Stimulated activated CD8-positive, alpha-beta memory T cell treated with anti-CD3 and anti-CD28 coated beads, Interleukin-4, amount 100 ng/mL, for 1 hour (primary cell): ENCODE measurements at places on chromosomes 2 and 18.

DNA sequence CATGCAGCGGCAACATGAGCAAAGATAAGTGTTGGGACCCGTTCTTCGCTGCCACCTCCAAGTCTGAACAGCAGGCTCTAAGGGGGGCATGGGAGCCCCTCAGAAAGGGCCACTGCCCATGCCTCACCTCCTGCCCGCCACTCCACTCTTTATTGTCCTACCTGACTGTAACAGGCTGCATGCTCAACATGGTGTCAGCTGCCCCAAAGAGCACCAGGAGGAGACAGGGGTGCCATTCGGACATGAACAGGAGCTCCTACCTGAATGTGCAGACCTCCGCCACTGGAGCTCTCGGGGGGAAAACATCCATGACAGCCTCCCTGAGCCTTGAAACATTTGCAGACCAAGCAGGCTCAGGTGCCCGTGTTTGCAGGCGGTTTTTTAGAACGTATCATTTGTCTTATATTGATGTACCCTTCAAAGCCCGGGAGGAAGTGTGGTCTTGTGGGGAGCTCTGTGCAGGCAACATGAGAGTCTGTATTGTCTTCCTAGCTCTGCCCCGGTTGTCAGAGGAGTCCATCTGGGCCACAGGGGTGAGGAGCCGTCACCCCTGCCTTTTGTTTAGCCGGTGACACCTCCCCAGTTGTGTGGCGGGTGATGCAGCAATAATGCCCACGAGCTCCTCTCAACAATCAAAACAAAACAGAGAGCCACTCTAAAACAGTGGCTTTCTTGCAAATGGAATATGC, 35.1 kb upstream of the CD8A start:
- DNase-seq = peak; percentile 53

DNA sequence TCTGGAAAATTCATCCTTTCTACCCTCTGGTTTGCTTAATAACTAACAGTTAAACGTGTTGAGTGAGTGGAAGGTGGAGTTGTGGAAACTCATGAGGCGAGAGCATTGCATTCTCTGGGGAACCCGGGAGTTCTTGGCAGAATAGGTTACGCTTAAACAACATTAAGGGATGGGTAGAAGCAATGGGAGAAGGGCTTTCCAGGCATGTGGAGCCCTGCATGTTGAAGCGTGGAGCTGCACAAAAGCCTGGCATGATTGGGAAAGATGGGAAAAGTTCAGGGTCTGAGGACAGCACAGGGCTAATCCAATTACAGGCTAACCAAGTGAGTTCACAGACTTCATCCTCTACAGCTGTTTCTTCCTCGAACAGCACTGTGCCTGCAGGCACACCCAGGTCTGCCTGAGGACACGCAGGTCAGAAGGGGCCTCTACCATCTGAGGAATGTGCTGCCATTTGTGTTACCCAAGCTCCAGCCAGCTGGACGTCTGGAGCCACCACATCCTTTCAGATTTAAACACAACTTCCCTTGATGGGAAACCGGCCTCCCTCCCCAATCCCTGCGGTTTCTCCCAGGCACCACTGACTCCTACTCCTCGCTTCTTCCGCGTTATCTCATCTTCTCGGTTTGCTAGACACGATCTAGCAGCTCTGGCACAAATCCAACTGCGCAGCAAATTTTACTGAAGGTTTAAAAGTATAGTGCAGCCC, 164.2 kb downstream of the ANTXR1 start:
- no peak for DNase-seq

DNA sequence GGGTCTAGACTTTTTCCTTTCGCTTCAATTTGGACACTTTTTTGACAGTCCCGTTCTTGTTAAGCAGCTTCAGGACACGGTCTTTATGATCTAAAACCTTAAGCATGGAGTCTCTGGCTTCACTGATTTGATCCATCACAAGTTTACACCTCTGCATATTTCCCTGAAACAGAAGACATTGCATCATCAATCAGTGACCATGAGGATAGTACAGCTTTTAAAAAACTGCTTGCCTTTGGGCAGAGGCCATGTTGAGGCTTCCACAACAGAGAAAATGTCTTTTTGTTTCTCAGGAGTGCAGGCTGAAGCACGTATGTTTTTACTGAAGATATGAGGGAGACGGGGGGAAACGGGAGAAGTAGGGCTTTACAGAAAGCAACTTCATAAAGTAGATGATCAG, 56.2 kb upstream of the AMMECR1L start:
- no peak for DNase-seq

DNA sequence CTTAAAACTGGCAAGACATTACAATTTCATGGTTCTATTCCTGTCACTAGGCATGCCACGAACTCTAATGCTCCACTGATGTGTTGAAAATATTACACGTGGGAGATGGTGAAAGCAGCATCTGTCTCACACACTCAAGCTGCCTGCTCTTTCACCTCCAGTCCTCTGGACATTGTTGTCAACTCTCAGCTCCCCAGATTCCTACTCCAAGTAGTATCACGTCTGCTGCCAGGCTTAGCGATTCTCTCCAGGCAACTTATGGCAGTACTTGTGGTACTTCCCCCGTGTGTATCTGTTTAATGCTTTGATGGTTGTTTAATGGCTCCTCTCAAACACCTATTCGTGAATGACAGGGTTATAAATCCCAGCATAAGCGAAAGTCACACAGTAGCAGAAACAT, 103.8 kb downstream of the TMEFF2 start:
- no peak for DNase-seq

DNA sequence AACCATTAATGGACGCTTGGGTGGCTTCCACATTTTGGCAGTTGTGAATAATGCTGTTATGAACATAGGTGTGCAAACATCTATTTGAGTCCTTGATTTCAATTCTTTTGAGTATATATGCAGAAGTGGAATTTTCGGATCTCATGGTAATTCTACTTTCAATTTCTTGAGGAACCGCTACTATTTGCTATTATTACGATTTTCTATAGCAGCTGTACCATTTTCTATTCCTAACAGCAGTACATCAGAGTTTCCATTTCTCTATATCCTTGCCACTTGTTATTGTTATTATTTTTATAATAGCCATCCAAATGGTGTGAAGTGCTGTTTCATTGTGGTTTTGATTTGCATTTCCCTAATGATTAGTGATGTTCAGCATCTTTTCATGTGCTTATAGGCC, 69.5 kb downstream of the KIF5C start:
- DNase-seq = no peak

GRCh38 chr18:56233595-56233994, 404.8 kb downstream of the TXNL1 start:
- no peak for DNase-seq

- no peak for DNase-seq
Measured at GRCh38 chr2:150282771-150283371, 204.6 kb downstream of the RND3 start.

DNA sequence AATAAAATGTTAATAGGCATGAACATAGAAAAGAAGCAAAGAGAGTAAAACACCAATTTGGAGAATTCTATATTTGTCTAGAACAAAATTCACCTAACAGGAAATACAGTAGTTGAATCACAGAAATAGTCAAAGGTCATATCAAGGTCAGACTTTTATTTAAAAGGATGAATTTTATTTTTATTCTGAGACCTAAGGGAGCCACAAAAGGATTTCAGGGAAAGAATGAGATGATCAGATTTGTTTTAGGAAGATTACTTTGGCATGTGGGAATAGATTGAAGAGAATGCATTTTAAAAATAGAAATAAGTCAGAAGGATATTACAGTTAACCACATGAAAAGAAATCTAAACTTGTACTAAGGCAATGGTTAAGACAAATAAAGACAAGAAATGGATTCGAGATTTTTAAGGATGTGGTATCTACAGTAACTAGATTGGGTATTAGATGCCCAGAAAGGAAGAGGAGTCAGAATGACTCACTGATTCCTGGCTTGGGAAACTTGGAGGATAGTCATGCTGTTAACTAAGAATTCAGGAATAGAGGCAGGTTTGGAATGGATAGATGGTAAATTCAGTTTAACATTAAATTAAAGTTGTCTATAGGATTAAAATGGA, 56.0 kb downstream of the METTL4 start:
- no peak for DNase-seq

GRCh38 chr2:61376211-61376610, 94.7 kb downstream of the USP34 start:
- no peak for DNase-seq

GRCh38 chr2:102313950-102314349, 2.6 kb downstream of the IL1RL1 start:
- no peak for DNase-seq

- no peak for DNase-seq
Measured at GRCh38 chr2:162677476-162677875, 161.1 kb downstream of the KCNH7 start.

DNA sequence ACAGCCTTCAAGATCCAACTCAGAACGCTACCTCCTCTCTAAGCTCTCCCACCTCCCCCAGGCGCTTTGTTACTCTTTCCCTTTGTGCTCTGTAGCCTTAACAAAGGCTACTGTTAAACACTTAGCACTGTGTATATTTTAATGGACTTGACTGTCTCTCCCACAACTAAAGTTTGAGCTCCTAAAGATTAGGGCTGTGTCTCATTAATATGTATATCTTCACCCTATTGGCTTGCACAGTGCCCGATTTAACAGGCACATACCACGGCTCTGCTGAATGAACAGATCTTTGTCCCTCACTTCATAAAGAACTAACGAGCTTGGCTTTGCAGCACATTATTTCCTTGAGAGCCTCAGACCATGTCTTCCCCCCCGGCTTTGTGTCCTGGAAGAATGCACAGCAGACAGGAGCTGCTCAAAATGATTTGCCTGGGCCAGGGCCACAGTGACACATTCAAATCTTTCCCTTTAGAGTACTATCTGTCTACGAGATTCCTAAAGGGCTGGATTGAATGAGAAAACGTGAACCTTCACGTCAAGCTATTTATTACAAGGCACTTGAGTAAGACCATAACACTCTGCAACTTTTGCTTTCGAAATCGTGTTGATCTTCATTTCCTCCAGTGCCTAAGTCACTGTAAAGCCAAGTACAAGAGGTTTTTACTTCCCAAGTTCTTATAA, 22.1 kb downstream of the ABHD3 start:
- DNase-seq = no peak

- DNase-seq = no peak
Measured at GRCh38 chr2:218961651-218962570, 2.4 kb downstream of the CDK5R2 start.

DNA sequence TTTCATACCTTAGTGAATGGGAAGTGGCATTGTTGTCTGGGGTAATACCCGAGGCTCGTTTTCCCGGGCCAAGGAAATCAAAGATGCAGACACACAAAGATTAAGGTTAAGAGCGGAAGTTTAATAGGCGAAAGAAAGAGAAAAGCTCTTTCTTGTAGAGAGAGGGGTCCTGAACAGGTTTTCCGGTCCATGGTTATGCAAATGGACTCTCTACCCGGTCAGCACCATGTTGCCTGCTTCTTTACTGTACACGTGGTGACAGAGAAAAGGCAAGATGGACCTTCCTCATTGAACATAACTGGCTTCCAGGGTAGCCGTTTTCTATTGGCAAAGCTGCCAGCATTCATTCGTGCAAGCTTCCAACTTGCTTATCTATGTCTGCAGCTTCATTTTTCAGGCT, 2063.5 kb downstream of the SUCLG1 start:
- DNase-seq = no peak

DNA sequence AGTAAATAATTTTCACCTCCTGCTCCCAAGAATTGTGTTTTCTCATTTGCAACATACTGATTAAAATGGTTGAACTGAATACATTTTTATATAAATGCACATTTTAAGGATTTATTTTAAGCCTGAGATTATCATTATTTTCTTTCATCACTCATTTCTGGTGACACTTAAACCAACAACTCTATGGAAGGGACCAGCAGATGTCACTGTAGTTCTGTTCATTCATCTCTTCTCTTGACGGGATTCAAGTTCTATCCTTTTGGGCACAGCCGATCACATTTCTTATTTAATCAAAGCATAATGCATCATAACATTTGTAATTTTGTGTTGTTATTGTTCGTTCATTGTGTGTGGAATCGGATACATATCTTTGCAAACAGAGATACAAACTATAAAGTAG, 417.9 kb downstream of the HRH4 start:
- DNase-seq = no peak

GRCh38 chr2:105070010-105070865, 32.4 kb downstream of the MRPS9 start:
- no peak for DNase-seq

GRCh38 chr2:25297738-25298137, 44.0 kb downstream of the DNMT3A start:
- DNase-seq = no peak

GRCh38 chr18:4544142-4544541, 89.0 kb upstream of the DLGAP1 start:
- no peak for DNase-seq

DNA sequence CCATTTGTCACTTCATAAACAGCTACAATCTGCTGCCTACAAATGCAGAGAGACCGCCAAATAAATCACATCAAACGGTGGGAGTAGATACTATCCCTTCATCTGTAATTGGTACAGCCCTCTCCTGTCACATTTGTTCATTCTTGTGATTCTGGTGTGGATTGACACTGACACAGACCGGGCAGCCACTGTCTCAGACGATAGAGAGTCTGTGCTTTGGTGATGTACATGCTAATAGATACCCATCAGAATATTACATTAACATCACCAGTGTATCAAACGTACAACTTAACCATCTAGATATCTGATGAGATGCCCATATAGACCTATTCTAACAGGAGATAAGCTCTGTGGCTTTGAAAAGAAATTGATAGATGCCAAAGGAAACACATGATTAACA, 419.7 kb upstream of the ZEB2 start:
- DNase-seq = no peak

- no peak for DNase-seq
Measured at GRCh38 chr2:186771395-186771794, 77.5 kb downstream of the FAM171B start.

DNA sequence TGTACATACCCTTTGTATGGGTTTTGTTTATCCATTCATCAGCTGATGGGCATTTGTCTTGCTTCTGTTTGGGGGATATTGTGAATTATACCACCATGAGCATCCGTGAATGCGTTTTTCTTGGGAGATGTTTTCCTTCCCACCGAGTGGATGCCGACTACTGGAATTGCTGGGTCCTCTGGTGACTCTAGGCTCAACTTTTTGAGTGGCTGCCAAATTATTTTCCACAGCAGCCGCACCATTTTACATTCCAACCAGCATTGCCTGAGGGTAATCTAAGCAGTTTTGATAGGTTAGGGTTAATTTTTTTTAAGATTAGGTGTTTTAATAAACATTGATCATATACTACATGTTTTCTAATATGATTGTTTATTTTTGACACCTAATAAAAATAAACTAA, 220.1 kb downstream of the SNTG2 start:
- no peak for DNase-seq

DNA sequence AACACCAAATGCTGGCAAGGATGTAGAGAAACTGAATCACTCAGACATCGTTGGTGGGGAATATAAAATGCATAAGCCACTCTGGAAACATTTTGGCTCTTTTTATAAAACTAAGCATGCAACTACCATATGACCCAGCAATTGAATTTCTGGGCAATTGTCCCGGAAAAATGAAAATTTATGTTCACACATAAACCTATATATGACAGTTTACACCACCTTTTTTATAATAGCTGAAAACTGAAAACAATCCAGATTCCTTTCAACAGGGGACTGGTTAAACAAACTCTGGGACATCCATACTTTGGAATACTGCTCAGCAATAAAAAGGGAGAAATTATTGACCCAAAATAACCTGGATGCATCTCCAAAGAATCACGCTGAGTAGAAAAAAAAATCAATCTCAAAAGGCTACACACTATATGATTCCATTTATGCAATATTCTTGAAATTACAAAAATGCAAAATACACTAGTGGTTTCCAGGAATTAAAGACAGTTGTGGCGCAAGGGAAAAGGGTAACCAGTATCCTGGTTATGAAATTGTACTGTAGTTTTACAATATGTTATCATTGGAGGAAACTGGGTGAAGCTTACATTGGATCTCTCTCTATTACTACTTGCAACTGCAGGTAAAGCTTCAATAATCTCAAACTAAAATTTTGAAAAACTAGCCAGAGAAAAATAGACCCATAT, 130.2 kb upstream of the PID1 start:
- DNase-seq = no peak
